ENCODE measurements at places on chromosomes 11 and 22.

DNA sequence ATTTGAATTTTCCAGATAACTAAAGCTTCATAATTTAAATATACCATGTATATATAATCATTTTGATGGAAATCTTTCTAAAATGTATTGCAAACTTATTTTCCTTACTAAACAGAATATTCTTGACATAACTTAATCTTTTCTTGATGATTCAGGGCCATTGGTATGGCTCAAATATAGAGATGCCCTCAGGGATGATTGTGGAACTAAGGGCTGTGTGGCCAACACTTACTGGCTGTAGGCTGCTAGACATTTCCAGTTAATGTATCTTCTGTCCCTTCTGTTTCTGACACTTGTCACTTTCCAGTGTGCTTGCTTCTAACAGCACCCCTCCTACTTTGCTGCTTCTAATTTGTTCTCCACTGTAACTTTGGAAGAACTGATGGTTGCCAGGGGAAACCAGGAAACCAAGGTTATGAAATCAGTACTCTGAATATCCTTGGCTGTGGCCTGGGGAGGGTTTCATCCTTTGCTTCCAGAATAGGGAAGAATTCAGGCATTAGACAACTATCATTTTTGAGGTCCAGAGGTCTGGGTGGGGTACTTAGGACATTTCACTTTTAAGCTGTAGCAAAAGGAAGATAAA, 697.2 kb downstream of the ETS1 start:
- DNase-seq = no peak

GRCh38 chr11:11691296-11692151, 69.7 kb upstream of the GALNT18 start:
- no peak for DNase-seq

- no peak for DNase-seq
Observed at GRCh38 chr11:68775951-68776388, 24.6 kb upstream of the TESMIN start.

DNA sequence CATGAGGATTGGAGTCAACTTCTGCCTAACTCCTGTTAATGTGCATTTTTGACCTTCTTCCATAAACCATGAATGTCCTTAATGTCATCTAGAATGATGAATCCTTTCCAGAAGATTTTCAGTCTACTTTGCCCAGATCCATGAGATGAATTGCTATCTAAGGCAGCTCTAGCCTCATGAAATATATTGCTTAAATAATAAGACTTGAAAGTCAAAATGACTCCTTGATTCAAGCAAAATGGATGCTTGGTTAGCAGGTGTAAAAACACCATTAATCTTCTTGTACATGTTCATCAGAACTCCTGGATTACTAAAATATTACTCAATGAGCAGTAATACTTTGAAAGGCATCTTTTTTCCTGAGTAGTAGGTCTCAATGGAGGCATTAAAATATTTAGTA, 238.5 kb upstream of the ZC3H12C start:
- no peak for DNase-seq
